ENCODE measurements at places on chromosomes 11 and 22.

- no peak for DNase-seq
These were observed 93.1 kb upstream of the TMEM45B start for GRCh38 chr11:129722529-129722928.

DNA sequence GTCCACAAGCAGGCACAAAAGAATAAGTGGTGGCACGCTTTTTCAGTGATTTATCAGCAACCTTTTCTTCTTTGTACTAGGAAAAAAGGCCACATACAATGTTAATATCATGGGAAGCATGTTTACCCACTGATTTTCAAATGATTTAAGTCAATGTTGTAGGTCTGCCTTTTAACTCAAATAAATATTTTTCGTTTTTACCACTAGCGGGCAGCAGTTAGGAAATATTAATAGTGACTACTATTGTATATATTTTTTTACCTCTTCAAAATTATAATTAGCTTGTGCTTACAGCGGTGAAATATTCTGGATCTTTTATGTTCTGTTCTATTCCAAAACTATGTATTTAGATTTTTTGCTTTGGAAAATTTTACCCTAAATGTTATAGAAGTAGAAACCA is 6.4 kb upstream of the SLC17A6 start:
- DNase-seq, result no peak

DNA sequence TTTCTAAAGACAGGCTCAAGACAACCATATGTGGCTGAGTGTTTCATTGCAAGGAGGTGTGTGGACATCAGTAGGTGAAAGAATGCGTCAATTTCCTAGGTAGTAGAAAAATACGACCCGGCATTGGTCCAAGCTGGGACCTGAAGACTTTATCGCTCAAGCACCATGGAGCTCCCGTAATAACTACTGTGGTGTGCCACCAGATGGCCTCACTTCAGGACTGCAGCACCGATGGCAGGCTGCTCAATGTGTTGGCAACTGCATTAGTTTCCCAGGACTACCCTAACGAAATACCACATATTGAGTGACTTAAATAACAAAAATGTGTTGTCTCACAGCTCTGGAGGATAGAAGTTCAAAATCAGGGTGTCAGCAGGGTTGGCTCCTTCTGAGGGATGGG is 72.4 kb upstream of the FAT3 start:
- no peak for DNase-seq

DNA sequence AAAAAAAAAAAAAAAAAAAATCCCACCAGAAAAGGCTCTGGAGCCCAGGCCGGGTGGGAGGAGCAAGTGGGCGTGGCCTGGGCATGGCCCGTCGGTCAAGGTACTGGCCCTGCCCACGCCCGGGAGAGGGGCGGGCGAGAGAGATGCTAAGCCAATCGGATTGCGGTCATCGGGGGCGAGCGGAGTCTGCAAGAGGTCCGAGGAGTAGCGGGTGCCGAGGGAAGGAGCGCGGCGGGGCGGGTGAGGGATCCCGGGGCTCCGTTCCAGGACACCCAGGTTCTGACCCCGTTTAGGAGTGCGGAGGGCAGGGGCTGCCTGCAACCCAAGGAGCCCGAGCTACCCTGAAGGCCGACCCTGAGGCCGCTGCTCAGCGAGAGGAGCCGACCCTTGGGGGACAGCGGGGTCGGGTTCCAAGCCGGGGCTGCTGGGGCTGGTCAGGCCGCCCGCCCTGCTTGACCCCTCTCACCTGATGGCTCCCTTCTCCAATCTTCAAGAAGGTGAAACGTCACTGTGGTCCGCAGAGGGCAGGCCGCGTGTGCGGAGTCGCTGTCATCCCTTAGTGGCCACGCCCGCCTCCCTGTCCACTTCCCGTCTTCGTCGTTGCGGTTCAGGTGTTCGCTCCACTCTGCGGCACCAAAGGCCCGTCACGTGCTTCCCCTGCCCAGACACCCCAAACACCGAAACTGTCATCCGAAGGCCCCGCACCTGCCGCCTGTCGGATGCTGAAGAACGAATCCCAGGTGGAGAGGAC is 11.1 kb upstream of the TAB1 start:
- peak; percentile 54 for DNase-seq

- no peak for DNase-seq
These were observed 18.0 kb downstream of the TBC1D22A start for GRCh38 chr22:46780453-46780852.

DNA sequence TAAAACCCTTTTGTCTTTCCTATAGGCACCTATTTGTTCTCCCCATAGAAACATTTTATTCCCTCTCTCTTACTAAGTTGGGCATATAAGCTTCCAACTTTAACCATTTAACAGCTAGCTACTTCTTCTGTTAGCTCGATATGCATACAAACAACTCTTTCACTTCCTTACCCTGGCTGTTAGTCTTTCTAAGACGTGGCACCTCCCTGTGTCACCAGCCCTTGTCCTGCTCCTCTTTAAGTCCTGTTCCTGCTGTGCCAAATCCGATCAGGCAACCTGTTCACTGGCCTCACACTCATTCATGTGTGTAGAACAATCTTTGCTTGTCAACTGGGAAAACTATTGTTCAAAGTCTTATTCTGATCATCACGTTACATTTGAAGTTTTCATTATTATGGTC is 1376.1 kb upstream of the TENM4 start:
- no peak for DNase-seq

DNA sequence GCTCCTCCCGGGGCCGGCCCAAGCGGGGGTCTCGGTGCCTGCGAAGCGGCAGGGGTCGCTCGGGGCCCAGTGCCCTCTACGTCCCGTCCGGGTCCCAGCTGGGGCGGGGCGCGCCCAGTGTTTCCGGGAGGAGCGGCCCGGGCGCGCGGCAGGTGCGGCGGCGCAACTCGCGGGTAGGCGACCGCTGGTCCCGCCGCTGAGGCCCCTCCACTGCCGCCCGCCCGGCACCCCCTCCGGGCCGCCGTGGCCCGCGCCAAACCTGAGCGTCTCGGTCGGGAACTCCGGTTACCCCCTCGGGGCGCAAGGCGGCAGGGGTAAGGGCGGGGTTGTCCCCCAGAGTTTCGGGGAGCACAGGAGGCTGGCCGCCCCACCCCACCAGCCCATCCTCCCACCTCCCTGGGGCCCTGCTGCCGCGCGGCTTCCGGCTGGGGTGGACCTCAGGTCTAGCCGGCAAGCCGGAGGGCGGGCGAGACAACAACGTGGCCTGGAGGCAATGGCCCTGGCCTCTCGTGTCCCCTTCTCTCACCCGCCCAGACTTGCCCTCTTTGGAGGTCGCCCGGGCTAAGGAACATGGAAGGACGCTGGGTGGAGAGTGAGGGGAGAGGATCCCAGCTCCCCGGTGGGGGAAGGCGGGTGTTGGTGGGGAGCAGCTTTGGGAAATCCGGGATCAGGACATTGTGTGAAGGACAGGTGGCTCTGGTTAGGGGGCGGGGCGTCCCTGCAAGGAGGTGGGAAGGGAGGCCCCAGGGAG is 398 bp upstream of the CRACR2B start:
- no peak for DNase-seq

GRCh38 chr11:2534134-2534956 is 89.5 kb downstream of the KCNQ1 start:
- DNase-seq, result no peak

GRCh38 chr11:1087279-1087960 is 12.7 kb downstream of the MUC2 start:
- no peak for DNase-seq

- DNase-seq, result no peak
These were observed 802.3 kb upstream of the ARHGAP42 start for GRCh38 chr11:99884750-99885149.

GRCh38 chr22:43110444-43110926 is at the start of gene BIK:
BIK (plus strand) TSS chr22:43110750; CDS start chr22:43124023, 13,273 bp downstream.
- DNase-seq, result no peak

- DNase-seq, result no peak
These were observed 10.6 kb downstream of the MSANTD4 start for GRCh38 chr11:106011481-106011880.

- no peak for DNase-seq
These were observed 3.6 kb upstream of the OR2AT4 start for GRCh38 chr11:75100314-75100713.

- DNase-seq, result no peak
These were observed 412.2 kb downstream of the TBC1D22A start for GRCh38 chr22:47174671-47175112.

GRCh38 chr22:19292458-19293230 is 1.1 kb upstream of the CLTCL1 start:
- no peak for DNase-seq

DNA sequence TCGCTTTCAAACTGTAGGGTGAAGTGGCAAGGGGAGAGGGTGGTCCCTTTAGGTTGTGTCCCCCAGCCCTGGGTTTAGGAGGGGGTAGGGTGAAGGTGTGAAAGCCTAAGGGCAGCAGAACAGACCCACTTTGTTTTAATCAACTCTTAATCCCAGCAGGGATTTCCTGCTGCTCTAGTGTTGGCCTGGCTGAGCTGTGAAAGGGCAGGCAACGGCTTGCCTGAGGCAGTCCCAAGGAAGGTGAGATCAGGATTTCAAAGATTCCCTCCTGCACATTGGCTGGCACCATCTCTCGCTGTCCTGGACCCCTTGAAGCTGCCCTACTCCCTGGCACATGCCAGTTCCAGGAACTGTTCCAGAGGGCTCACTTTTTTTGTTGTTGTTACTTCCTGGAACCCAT is 221.3 kb downstream of the INSC start:
- DNase-seq, result no peak

GRCh38 chr11:130462101-130462885 is 13.8 kb downstream of the ADAMTS15 start:
- DNase-seq, result no peak
